ENCODE measurements at places on chromosomes 12 and 14. TPM values are rescaled to one million over a fixed set of nuclear protein-coding genes. Genes with fewer than 3 reads are reported as not detected.

GRCh38 chr12:25501549-25501948 is 51.5 kb downstream of the LMNTD1 start:
- H3K4me1 ChIP-seq, result peaks cover 31% of the 10 kb centered on the region
- H3K27ac ChIP-seq, result peak overlapping the region; percentile 8

The GABARAPL1 gene
- total RNA-seq, result 244 TPM

GRCh38 chr14:95645389-95645996 is 40.7 kb upstream of the TCL1B start:
- peaks cover 6% of the 10 kb centered on the region for H3K27me3 ChIP-seq
- H3K4me1 ChIP-seq, result no peaks in the 10 kb centered on the region
- no peak for DNase-seq
- H3K4me3 ChIP-seq, result no peak overlapping the region
- H3K36me3 ChIP-seq, result no peaks in the 10 kb centered on the region
- no peak overlapping the region for H3K27ac ChIP-seq

- H3K36me3 ChIP-seq, result no peaks in the 10 kb centered on the region
- H3K27ac ChIP-seq, result no peak overlapping the region
- H3K27me3 ChIP-seq, result peaks cover 22% of the 10 kb centered on the region
- H3K4me3 ChIP-seq, result no peak overlapping the region
- no peak for DNase-seq
Observed at GRCh38 chr14:99958380-99958779, 106.8 kb upstream of the EVL start.

The PCNX1 gene
- 45.3 TPM for total RNA-seq

The NXPH4 gene
- 5.0 TPM for total RNA-seq

The GLIPR1L1 gene
- total RNA-seq, result not detected

- H3K36me3 ChIP-seq, result 0 out of 2 replicates have a peak, but pooled peaks cover 4% of the 10 kb centered on the region
- no peak overlapping the region for H3K4me3 ChIP-seq
- no peaks in the 10 kb centered on the region for H3K27me3 ChIP-seq
- no peak for DNase-seq
- H3K27ac ChIP-seq, result no peak overlapping the region
- no peaks in the 10 kb centered on the region for H3K4me1 ChIP-seq
Observed at GRCh38 chr12:9244894-9245293, 36.7 kb upstream of the PZP start.

The TDRD9 gene
- not detected for total RNA-seq

DNA sequence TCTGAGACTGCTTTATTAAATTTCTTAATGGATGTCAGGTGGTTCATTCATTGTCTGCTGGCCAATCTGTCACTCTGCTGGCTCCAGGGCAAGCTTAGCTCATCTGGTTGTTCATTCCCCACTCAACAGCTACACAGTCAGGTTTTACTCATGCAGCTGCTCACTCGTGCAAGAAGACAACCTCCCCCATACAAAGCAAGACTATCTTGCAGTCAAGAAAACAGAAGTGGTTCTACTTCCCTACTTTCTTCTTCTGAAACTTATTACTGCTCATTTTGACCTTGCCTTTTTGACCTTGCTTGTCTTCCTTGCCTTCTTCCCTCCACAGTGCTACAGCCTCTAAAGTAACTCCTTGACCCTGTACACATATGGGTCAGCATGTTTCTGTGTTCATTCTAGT is 277.9 kb downstream of the SSPN start:
- 0 out of 2 replicates have a peak, but pooled peaks cover 3% of the 10 kb centered on the region for H3K27me3 ChIP-seq
- DNase-seq, result peak; percentile 33
- no peak overlapping the region for H3K4me3 ChIP-seq
- peaks cover 30% of the 10 kb centered on the region for H3K4me1 ChIP-seq
- H3K36me3 ChIP-seq, result no peaks in the 10 kb centered on the region

GRCh38 chr12:53516758-53517455 is 9.6 kb upstream of the NPFF start:
- peaks cover 28% of the 10 kb centered on the region for H3K36me3 ChIP-seq
- no peak overlapping the region for H3K27ac ChIP-seq
- H3K4me3 ChIP-seq, result no peak overlapping the region
- no peak for DNase-seq

DNA sequence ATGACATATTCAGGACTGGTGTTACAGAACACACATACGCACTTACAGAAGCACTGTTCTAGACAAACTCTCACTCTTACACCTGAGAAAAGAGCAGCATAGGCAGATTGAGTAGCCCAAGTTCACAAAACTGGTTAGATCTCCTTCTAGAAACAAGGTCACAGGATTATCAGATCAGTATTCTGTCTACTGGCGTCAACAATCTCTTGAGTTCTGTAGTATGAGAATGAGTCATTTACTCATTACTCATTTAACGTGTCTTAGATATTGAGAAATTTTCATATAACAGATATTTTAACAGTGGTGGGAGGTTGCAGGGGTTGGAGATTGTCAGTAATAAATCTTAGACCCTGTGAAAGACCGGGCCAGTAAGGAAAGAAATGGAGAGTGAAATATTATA is 2.8 kb upstream of the TSPAN8 start:
- H3K4me1 ChIP-seq, result no peaks in the 10 kb centered on the region
- H3K36me3 ChIP-seq, result peaks cover 7% of the 10 kb centered on the region

The OTX2 gene
- total RNA-seq, result not detected

GRCh38 chr12:131555197-131555846 is 155.6 kb upstream of the SFSWAP start:
- no peaks in the 10 kb centered on the region for H3K36me3 ChIP-seq
- H3K4me3 ChIP-seq, result no peak overlapping the region
- H3K4me1 ChIP-seq, result no peaks in the 10 kb centered on the region
- H3K27ac ChIP-seq, result no peak overlapping the region
- H3K27me3 ChIP-seq, result peaks cover 1% of the 10 kb centered on the region
- no peak for DNase-seq

GRCh38 chr14:79436335-79436734 is 775.0 kb downstream of the DIO2 start:
- no peak overlapping the region for H3K4me3 ChIP-seq
- no peak for DNase-seq
- no peaks in the 10 kb centered on the region for H3K4me1 ChIP-seq
- no peaks in the 10 kb centered on the region for H3K27me3 ChIP-seq

The DPY19L2 gene
- total RNA-seq, result 2.3 TPM

DNA sequence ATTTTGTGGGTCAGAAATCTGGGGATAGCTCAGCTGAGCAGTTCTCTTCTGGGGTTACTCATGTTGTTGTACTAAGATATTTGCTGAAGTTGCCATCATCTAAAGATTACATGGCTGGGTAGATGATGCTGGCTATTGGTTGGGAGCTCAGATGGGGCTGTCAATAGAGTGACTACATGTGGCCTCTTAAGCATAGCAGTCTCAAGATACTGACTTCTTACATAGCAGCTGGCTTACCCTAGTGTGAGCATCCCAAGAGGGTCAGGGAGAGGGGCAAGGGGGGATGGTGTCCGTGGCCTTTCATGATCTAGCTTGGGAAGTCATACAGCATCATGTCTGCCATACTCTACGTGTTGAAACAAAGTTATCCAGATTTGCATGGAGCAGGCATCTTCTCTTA is 90.1 kb upstream of the HMGA2 start:
- H3K4me3 ChIP-seq, result no peak overlapping the region
- peaks cover 5% of the 10 kb centered on the region for H3K36me3 ChIP-seq

GRCh38 chr14:59356767-59357166 is 108.4 kb downstream of the GPR135 start:
- peaks cover 66% of the 10 kb centered on the region for H3K4me1 ChIP-seq
- no peak overlapping the region for H3K4me3 ChIP-seq
- no peak for DNase-seq
- H3K27me3 ChIP-seq, result no peaks in the 10 kb centered on the region

GRCh38 chr12:121630791-121631355 is 4.5 kb downstream of the ORAI1 start:
- no peak for DNase-seq
- H3K4me3 ChIP-seq, result no peak overlapping the region
- peaks cover 10% of the 10 kb centered on the region for H3K36me3 ChIP-seq
- peak overlapping the region; percentile 24 for H3K27ac ChIP-seq
- no peaks in the 10 kb centered on the region for H3K27me3 ChIP-seq

DNA sequence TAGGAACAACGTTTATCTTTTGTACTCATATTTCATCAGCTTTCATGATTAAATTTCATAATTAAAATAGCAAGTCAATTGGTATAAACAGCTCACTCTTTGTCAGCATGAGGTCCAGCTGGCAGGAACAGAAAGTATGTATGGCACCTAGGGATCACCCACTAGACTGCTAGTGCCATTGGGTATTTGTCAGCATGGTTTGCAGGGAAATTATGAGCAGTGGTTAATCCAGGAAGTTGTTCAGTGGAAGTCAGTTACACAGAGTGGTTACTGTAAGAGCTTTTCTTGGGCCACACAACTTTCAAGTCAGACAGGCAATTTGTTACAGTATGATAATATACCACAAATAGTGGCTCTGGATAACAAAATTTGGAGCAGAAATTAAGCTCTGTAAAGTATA is 340.3 kb upstream of the RGS6 start:
- H3K4me1 ChIP-seq, result peaks cover 99% of the 10 kb centered on the region
- H3K27ac ChIP-seq, result peak overlapping the region; percentile 85
- H3K4me3 ChIP-seq, result peak overlapping the region; percentile 63
- peaks cover 43% of the 10 kb centered on the region for H3K36me3 ChIP-seq
- no peaks in the 10 kb centered on the region for H3K27me3 ChIP-seq
- DNase-seq, result peak; percentile 79

The HECTD4 gene
- 19.7 TPM for total RNA-seq

GRCh38 chr14:70317969-70318634 is 41.4 kb downstream of the COX16 start:
- H3K27ac ChIP-seq, result no peak overlapping the region
- DNase-seq, result peak; percentile 64
- H3K4me3 ChIP-seq, result no peak overlapping the region
- H3K27me3 ChIP-seq, result peaks cover 8% of the 10 kb centered on the region
- H3K4me1 ChIP-seq, result no peaks in the 10 kb centered on the region
- H3K36me3 ChIP-seq, result no peaks in the 10 kb centered on the region

DNA sequence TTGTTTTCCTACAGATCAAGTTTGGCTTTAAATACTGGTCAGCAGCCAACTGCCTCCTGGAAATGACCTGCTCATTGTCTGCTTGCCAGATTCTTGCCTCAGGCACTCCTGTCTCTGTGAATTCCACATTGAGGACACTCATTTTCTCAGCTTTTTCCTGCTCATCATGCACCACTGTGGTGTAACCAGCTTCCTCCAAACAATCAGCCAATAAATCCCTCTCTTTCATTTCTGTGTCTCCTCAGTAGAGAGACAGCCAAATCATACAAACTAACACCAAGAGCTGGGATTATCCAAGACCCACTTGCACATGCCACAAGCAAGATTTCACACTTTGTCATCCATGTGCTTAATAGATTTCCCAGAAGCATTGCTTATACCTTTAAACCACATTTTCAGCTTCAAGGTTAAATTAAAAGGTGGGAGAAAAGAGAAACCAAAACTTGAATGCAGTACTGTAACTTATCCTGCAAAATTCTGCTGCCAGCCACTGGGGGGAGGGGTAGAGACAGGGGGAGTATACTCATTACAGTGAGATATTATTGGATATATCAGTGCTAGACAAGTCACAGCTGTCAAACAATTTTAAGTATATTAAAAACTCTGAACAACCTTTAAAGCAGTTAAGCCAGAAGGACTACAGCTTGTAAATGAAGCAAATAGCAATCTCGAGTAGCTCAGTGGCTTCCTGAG is 105.0 kb downstream of the PPP2R5E start:
- H3K27me3 ChIP-seq, result no peaks in the 10 kb centered on the region
- peaks cover 48% of the 10 kb centered on the region for H3K4me1 ChIP-seq
- H3K4me3 ChIP-seq, result peak overlapping the region; percentile 65
- DNase-seq, result peak; percentile 95
- peak overlapping the region; percentile 62 for H3K27ac ChIP-seq

The BEGAIN gene
- total RNA-seq, result 0.08 TPM

DNA sequence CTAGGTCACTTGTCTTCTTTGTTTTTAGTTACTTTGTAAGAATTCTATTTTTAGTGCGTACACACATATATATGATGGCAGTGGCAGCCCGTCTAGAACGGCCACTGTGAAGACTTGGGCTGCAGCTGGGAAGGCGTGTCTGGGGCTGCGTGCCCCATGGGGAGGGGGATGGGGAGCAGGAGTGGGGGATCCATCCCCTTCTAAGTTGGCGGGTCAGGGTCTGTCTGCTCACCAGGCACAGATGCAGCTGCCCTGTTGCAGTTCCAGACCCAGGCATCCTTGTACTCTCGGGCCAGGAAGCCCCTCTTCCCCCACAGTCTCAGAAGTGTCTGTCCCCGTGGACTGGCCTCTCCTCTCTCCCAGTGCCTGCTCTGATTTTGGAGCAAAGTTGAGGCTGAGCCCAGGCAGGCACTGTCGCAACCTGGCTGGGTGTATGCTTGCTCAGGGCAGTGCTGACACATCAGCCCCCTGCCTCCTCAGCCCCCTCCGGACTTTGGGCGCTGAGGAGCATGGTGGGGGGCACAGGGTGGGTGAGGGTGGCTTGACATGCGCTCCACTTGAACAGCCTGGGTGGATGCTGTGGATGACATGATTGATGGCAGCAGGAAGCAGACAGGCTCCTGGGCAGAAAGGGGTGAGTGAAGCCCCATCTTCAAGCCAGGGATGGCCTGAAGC is 271.2 kb upstream of the NAV3 start:
- no peak overlapping the region for H3K4me3 ChIP-seq
- H3K36me3 ChIP-seq, result no peaks in the 10 kb centered on the region
- no peaks in the 10 kb centered on the region for H3K4me1 ChIP-seq
- DNase-seq, result no peak
- no peaks in the 10 kb centered on the region for H3K27me3 ChIP-seq

GRCh38 chr12:43288671-43289425 is 263.2 kb downstream of the ADAMTS20 start:
- H3K36me3 ChIP-seq, result no peaks in the 10 kb centered on the region
- H3K27ac ChIP-seq, result peak overlapping the region; percentile 60
- no peaks in the 10 kb centered on the region for H3K27me3 ChIP-seq
- no peak for DNase-seq

The GPR132 gene
- total RNA-seq, result not detected

DNA sequence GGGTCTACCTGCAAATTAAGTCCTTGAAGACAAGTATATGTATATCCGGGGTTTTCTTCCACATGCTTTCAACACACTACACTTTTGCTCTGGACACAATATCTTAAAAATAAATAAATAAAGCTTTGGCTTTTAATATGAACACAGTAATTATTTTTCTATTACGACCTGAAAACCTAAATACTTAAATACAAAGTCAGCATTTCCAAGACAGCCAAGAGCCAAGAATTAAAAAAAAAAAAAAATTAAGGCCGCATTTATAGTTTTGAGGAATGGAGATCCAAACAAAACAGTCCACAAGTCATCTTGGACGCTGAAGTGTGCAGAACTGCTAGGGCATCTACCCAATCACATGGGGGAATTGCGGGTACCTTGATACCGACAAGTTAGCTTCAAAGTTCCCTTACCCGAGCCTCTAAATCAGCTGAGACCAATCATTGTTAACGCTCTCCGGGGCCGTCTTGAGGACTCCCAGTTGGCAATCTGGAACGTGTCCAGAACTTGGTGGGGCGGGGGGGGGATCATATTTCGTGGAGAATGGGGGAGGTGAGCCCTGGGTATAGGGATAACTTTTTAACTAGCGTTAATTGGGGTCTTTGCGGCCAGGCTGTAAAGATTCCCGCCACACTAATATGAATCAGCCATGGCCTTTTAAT is 731 bp upstream of the PCNX4 start:
- peaks cover 32% of the 10 kb centered on the region for H3K4me1 ChIP-seq
- peak overlapping the region; percentile 97 for H3K4me3 ChIP-seq
- peaks cover 27% of the 10 kb centered on the region for H3K36me3 ChIP-seq
- DNase-seq, result no peak

The GALNT8 gene
- total RNA-seq, result not detected

The CLEC4C gene
- total RNA-seq, result not detected

The SOX5 gene
- total RNA-seq, result not detected

Measured in HFFc6 (cell line).